ENCODE measurements at places on chromosomes 12 and 14. TPM values are rescaled to one million over a fixed set of nuclear protein-coding genes. Genes with fewer than 3 reads are reported as not detected.
A peak's percentile ranks its signal among the peaks of the same experiment; 100 is the strongest.

- no peak for DNase-seq
Measured at GRCh38 chr12:6072302-6072752, 52.1 kb downstream of the VWF start.

DNA sequence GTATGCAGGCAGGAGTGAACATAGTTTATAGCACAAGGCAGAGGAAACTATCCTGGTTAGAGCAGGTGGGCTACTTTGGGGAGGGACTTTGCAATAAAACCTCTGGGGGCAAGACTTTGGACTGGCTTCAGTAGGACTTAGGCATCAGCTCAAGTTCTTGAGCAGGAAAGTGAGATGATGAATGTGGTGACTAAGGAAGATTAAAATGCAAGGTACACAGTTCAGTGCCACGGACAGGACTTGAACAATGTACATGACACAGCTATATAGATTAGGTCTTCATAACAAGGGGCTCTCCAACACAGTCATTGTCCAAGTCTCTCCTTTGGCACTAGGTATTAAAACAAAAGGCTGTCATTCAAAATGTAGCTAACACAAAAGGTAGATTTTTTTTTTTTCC, 21.4 kb upstream of the PPP4R4 start:
- DNase-seq, result no peak

DNA sequence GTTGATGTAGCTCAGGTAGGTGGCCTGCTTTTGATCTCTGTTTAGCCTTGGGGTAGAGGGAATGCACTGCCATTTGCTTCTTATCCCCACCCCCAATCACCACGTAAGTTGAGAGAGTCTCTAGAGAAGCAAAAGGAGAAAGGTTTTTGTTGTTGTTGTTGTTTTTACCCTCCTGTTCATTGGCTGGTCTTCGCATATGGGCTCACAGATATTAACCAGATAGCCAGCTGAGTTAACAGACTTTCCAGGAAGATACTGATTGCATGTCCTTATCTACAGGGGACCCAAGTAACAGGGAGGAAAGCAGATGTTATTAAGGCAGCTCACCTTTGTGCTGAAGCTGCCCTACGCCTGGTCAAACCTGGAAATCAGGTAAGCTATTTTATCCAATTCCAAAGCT, 2.9 kb downstream of the PA2G4 start:
- no peak for DNase-seq

DNA sequence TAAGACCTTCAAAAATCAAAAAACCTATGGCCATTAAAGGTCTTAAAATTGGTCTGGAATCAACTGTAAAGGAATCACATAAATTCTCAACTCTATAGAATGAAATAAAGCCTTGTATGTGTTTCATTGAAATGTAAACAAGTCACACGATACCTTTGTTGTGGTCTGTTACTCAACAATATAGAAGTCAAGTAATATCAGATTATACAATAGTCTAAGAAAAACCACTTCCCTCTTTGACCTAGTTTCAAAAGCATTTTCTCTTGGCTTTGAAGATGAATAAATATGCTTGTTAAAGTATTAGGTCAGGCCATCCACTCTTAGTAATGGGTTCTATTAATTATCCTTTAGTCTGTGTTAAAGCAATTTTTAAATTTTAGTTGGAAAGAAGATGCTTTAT, 79.8 kb upstream of the DIO2 start:
- DNase-seq, result no peak

DNA sequence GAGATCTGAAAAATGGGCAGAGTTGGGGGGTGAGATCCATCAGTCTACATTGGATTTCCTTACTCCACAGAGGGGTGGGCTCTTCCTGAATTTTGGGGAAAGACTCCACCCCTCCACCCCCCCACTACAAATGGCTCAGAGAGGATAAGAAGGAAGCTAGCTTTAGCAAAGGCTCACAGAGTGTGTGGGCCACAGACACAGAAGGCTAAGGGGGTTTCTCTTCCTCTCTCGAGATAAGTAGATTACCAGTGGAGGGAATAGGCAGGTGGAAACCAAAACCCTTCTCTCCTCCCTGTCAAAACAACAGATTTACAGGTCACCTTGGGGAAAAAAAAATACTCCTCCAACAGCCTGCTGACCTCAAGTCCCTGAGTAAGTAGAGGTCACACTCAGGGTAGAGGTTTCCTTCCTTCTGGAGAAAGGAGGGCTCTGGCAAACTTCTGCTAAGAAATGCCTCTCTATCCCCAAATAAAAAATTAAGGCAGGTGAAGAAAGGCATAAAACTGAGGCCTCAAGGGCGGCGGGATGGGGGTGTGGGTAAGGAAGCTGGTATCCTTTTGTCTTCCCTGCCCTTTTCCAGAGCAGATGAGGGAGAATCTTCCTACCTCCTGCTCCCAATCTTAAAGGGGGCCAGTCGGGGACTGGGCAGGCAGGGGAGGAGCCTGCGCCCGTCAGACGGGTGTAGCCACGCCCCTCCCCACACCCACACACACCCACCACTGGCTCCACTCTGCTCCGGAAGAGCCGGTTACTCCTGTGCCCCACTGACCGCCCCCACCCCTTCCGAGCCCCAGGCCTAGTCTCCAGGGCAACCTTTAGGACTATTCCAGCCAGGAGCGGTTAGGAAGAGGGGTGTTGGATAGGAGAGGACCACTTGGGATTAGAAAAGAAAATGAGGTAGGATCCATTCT, 1.9 kb upstream of the BAZ2A start:
- no peak for DNase-seq

DNA sequence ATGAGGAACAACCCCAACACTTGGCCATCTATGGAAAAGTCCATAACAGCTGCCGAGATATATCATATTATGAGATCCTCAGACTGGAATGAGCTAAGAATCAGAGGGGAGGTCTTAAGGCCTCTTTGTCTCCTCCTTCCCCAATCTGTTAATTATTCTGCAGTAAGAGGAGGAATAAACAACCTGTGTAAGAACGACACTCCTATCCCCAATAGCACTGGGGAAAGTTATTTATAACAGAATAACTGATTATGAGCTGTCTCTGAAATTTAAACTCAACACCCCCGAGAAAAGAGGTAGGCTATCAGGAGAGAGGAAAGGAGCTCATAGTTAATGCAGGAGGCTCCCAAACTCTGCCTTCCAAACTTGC, 68.0 kb downstream of the NIN start:
- no peak for DNase-seq

- DNase-seq, result no peak
Measured at GRCh38 chr14:44448951-44449358, 58.1 kb downstream of the FSCB start.

- DNase-seq, result no peak
Measured at GRCh38 chr12:6965026-6965661, 5.3 kb downstream of the PHB2 start.

DNA sequence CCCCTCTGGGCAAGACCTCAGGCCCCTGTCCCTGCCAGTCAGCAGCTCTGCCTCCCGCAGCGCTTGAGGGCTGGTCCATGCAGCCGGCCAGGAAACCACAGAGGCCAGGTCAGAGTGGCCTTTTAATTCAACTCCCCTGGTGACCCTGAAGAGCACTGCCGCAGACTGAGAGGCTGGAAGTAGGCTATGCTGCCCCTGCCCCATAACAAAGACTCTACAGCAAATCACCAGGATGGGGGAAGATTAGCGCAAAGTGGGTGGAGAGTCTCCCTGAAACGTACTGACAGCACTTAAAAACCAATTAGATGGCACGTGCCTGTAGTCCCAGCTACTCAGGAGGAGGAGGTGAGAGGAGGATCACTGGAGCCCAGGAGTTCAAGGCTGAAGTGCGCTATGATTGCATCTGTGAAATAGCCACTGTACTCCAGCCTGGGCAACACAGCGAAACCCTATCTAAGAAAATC, 70.5 kb downstream of the ITPK1 start:
- DNase-seq, result no peak

- no peak for DNase-seq
Measured at GRCh38 chr12:386651-387050, 2.5 kb downstream of the KDM5A start.

DNA sequence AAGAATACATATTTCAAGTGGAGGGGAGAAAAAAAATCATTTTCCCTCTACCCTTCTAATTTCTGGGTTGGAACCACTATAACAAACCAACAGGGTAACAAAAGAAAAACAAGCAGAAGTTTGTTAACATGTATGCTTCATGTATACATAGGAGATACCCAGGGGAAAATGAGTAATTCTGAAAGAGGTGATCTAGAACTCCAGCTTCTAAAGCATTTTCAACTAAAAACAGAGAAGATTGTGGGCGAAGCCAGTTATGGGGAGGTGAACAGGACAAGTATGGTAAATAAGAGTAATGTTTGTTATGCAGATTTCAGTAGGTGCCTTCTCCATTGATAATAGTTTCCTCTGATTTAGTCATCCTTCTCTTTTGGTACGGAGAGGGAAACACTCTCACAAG, 16.7 kb downstream of the FNTB start:
- DNase-seq, result peak; percentile 55

DNA sequence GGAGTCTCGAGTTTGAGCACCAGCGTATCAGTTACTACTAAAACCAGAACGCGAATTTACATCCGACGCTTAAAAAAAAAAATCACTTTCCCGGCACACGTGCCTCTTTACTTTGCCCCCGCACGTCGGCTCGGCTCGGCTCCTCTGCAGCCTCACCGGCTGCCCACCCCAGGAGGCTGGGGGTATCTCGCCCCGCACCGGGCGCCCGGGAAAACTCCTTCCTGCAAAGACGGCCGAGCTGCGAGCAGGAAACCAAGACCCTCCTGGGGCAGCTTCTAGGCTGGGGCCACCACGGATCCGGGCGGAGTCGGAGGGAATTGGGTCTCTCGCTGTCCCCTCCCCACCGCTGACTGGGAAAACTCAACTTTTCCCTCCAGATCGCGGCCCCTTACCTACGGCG, 610 bp downstream of the VSIG10 start:
- no peak for DNase-seq

- DNase-seq, result no peak
Measured at GRCh38 chr12:65477721-65478120, 199.2 kb downstream of the MSRB3 start.

GRCh38 chr12:98127336-98127679, 388.1 kb upstream of the TMPO start:
- DNase-seq, result no peak

ACOT6 gene
- not detected for total RNA-seq

ACOT4 gene
- 1.9 TPM for total RNA-seq

TSPAN11 gene
- total RNA-seq, result 0.05 TPM

ZNF10 gene
- total RNA-seq, result 3.2 TPM

GRIN2B gene
- total RNA-seq, result not detected

CAPZA3 gene
- not detected for total RNA-seq

CRACR2A gene
- 18.0 TPM for total RNA-seq
